ENCODE measurements at places on chromosomes 1 and 21.

GRCh38 chr1:157806431-157807149 lies 13.3 kb downstream of the FCRL1 start:
- no peak for DNase-seq

DNA sequence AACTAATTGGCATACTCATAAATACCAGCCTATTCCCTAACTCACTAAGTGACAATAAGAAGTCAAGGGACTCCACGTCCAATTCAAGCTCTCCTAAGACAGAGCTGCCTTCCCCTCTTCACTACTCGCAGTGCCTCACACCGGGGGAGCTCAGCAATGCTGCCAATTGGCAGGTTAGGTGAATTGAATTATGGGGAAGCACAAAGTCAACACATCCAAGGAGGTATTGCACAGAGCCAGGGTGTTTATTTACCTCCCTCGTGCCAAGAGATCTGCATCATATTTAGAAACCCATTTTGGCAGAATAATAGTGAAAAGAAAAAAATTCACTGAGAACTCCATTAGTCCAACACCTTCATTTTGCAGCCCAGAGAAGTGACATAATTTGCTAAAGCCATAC lies 20.4 kb upstream of the TNR start:
- DNase-seq: no peak

- no peak for DNase-seq
Observed at GRCh38 chr1:154463512-154463990, 38.5 kb upstream of the TDRD10 start.

DNA sequence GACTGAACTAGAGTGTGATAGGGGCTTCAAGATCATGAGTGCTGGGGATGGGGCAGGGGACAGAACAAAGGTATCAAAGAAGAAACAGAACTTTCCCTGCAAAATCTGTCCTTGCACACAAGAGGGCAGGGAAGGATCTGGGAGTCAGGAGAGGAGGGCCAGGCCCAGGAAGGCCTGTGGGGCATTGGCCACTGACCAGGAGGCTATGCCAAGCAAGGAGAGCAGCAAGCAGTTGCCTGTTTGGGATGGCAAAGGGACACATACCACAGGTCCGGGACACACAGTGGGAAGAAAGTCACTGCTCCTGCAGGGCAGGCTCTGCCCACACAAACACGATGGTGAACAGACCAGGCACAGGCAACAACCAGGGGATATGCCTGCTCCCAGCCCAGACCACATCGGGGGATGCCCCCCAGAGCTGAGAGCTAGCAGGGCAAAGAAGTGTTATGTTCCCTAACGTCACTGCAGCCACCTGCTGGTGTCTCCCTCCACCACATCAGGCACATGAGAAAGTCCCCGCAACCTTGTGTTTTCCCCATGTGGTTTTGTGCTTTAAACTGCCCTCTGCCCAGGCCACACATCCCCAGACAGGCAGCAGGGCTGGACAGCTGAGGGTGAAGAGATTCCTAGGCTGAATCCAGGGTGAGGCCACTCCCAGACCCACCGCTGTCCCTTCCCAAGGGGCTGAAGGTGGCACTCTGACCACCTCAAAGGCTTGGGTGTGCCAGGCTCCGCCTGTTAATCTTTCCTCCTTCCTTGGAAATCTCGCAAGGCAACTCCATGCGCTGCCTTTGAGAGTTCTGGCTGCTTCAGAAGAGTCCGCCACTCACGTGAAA lies 53.6 kb downstream of the KIF21B start:
- no peak for DNase-seq

- no peak for DNase-seq
Observed at GRCh38 chr1:184319879-184320278, 67.0 kb upstream of the C1orf21 start.

DNA sequence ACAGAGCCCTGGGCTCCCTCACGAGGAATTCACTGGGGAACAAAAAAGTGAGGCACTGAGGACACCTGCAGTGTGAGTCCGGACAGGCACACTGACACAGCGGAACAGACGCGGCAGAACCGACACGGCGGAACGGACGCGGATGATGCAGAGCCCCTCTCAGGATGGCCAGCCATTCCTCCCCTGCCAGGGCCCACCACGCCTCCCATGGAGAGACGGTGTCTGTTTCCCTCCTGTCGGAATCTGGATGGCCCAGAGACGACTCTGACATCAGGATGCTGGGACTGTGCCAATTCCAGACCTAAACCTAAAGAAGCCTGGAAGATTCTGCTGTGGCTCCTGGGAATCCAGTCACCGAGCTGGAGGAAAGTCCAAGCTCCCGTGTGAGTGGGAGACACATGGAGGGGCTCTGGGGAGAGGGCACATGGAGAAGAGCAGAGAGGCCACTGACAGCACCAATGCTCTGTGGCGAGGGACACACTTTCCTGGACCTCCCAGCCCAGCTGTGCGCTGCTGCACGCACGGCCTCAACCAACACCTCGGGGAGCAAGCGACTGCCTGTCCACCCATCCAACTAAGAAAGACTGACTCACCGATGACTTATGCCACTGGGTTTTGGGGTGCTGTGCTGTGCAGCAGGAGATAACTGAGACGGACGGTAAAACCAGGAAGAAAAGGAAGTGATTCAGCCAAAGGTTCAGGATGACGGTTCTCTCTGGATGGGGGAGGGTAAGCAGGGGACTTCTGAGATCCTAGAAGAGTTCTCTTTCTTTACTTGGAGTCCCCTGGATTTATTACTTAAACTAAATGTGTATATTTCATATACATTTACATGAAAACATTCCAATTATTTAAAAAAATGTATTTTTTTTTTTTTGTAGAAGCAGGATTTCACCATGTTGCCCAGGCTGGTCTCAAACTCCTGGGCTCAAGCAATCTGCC lies 23.3 kb downstream of the ZBTB17 start:
- DNase-seq: peak; percentile 40

DNA sequence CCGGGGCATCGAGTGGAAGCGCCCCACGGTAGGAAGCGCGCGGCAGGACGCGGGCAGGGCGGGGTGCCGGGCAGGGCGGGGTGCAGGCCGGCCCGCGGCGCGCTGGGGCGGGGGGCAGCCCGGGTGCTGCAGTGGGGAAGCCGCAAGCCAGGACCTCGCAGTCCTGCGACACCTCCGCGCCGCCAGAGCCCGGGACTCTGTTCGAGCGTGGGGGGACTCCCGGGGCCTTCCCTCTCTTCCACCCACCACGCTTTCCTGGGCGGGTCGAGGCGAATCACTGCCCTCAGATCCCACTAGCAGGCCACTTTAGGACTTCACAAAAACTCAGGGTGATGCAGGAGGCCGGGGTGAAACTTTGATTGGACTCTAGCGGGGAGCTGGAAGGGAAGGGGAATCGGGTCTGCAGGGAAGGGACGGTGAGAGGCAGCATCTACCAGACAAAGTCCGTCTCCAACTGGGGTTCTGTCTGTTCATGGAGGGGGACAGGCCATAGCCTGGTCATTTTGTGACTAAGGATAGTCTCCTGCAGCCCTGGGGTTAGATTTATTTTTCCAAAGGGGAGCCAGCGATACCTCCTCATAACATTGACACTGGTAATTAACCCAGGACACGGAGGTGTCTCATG lies 623 bp downstream of the CAPN2 start:
- DNase-seq: no peak

- DNase-seq: peak; percentile 74
Observed at GRCh38 chr1:55694310-55694801, 479.2 kb upstream of the USP24 start.

DNA sequence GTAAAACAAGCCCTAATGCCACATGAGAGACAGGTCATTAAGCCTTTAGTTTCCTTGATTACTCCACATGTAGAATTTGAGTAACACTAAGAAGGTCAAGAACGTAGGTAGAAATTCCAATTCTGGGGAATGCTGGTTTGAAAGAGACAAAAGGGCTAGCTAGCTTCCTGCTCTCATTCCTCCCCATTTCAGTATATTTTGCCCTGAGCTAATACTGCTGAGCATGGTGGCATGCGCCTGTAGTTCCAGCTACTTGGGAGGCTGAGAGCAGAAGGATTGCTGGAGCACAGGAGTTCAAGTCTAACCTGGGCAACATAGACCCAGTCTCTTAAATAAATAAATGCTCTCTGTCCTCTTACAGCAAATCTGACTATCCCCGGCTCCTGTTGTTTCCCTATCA lies 12.8 kb downstream of the PRDX6 start:
- no peak for DNase-seq

- DNase-seq: no peak
Observed at GRCh38 chr1:109757936-109758786, 5.6 kb downstream of the EPS8L3 start.

- no peak for DNase-seq
Observed at GRCh38 chr1:73782901-73783300, 415.1 kb downstream of the LRRIQ3 start.

- DNase-seq: no peak
Observed at GRCh38 chr1:227661495-227661894, 73.6 kb downstream of the JMJD4 start.

- peak; percentile 53 for DNase-seq
Observed at GRCh38 chr1:245245021-245245667, 90.4 kb downstream of the KIF26B start.

- no peak for DNase-seq
Observed at GRCh38 chr1:42163114-42163513, 1.4 kb downstream of the GUCA2A start.

GRCh38 chr1:20521960-20522861 lies 14.3 kb upstream of the MUL1 start:
- DNase-seq: peak; percentile 90

DNA sequence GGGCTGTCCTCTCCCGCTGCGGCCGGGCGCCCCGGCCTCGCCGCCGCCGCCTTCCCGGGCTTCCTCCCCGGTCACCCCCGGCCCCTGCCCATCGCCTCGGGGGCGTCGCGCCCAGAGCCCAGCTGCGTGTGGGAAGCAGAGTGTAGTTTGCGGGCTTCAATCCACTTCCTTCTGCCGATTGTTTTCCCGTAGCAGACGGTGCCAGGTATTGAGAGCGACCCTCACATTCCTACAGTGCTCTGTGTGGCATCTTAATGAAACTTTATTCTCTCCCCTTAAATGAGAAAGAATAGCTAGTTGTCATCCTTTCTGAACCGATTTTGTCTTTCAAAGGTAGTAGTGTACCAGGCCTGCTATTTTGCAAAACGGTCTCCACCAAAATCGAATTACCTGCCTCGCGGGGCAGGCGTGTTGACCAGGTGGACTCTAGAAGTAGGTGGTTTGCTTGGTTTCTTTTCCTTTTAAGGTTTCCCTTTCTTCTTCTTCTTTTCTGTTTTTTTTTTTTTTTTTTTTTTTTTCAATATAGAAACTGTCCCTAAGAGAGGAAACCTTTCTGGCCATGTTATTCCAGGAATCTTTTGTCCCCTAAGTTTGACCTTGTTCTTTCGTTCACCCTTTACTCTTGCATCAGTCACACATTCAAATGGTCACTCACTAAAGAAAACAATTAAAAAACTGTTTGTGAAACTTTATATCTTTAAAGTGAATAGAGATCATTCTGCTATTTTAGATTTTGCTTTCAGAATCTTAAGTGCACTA lies 881 bp downstream of the USP25 start:
- DNase-seq: peak; percentile 12

GRCh38 chr1:103460511-103460910 lies 65.0 kb upstream of the RNPC3 start:
- DNase-seq: no peak

DNA sequence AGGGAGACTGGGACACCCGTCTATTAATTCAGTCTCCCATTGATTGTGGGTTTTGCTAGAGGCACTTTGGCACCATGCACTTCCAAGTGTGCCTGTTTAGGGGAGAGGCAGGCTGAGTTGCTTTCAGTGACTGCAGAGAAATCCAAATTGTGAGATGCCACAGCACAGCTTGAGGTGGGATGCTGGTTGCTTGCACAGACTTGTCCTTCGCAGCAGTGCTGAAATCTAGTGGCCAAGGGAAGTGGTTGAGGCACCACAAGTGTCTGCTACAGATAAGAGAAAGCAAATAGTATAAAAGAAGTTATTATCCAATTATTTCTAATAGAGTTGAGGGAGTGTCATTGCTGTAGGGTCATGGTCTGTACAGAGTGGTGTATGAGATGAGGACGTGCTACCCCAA lies 40.0 kb upstream of the APP start:
- DNase-seq: no peak

- no peak for DNase-seq
Observed at GRCh38 chr1:9730096-9730901, 78.8 kb downstream of the PIK3CD start.

- DNase-seq: no peak
Observed at GRCh38 chr1:243475966-243476365, 220.1 kb downstream of the SDCCAG8 start.

GRCh38 chr1:119410961-119411360 lies 4.0 kb upstream of the HSD3B2 start:
- DNase-seq: no peak

DNA sequence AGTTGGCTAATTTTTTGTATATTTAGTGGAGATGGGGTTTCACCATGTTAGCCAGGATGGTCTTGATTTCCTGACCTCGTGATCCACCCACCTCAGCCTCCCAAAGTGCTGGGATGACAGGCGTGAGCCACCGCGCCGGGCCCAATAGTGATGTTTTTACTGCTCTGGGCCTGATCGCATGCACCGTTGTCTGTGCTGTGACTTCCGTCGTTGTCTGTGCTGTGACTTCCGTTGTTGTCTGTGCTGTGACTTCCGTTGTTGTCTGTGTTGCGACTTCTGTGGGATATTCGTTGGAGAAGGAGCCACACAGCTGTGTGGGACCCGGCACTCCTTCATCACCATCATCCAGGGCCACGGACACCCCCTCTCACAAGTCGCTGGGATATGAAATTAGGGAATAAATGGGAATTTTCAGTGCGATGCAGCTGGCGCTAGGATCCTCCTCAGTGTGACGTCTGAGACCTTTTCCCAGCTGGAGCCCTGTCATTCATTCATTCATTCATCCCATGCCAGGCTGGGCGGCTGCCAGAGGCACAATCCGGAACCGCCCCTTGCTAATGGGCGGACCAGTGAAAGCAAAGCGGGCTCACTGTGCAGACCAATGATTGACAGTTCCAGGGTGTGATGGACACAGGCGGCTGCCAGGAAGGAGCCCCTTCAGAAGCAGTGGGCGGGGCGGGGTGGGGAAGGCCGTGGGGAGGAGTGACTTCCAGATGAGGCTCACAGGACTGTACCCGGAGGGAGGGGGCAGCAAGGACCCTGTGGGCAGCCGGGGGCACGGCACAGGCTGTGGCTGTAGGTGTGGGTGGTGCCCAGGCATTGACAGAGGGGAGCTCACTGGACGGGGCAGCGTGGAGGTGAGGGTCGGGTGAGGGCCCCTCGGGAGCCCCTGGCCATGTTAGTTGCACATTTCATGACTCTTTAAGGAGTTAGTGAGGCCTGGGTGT lies 48.9 kb downstream of the PRKCZ start:
- DNase-seq: no peak
